Renal pelvis (tissue), 12 donors: ENCODE measurements at places on chromosomes 11 and 22.

DNA sequence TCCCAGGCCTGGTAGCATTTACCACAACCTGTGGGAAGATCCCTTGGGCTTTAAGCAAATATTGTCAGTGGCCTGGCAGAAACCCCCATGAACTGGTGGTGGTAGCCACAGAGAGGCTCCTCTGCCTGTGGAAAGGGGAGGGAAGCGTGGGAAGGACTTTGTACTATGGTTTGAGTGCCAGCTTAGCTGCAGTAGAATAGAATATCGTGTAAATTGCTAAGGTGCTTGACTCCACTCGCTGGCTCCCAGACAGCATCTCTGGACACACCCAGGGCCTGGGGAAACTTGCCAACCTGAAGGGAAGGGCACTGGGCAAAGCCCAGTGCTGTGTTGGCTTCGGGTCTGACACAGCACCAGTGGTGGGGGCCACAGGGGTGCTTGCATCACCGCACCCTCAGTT lies 52.6 kb downstream of the XRRA1 start:
- DNase-seq: no peak

GRCh38 chr11:128796270-128796669 lies 70.8 kb downstream of the KCNJ1 start:
- no peak for DNase-seq

- no peak for DNase-seq
Measured at GRCh38 chr11:35036639-35037038, 102.3 kb upstream of the CD44 start.

- DNase-seq: no peak
Measured at GRCh38 chr11:111531687-111532364, 8.7 kb upstream of the LAYN start.

DNA sequence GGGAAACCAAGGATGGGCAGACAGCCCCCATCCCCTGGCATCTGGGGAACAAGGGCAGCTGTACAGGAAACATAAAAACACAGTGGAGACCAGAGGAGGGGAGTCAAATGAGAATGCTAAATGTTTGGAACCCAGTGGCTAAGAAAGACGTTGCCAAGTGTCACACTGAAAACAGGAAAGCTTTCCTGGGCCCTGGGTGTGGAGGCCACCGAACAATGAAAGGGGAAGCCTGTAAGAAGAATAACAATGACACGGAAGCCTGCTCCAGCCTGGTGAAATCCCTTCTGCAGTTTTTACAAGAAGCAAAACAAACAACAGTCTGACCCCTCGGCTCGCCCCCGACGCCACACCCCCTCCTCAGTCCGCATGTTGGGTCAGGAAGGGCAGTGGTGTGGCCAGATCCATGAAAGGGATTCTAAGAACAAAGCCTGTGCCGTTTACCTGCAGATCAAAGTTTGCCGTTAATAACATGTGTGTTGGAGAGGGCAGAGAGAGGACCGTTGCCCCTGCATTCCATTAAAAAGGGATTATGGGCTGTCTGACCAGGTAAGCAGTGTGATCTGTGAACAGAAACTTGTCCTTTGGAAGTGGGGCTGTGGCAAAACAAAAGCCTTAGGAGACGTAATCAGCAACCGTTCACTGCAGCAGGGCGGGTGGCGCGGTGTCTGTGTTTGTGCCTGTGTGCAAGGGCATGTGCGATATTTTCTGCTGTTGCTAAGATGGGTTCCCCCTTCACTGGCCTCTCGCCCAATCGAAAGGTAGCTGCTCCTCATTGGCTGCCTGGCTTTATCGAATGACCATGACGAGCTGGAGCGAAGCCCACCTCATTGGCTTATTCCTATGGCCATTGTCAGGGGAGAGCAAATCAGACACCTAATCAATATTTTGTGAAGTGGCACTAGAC lies 113.7 kb upstream of the BLID start:
- DNase-seq: no peak

- DNase-seq: no peak
Measured at GRCh38 chr11:129453293-129453721, 77.7 kb downstream of the BARX2 start.

DNA sequence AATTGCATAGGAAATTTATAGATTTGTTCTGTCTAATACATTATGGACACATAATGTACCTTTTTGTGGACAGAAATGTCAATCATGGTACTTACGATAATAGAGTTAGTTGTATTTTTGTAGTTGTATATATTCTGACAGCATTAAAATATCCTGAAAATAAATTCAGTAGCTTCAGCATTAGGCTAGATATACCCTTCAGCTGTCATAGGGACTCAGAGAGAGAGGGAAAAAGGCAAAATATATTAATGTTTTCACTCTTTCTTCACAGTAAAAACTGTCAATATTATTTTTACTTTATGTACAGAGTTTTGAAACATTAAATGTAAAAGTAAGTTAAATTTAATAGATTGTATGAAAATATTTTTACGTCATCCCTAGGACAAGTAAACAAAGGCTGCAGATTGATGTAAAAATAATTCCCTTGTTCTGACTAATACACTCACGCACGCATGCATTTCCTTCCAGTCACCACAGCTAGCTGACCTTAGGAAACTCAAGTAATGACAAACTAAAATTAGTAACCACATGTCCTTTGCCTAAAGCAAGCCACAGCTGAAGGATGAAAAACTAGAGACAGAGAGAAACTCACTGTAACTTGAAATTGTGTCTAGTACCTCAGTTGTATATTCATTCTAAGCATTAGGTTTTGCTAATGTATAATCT lies 104.7 kb upstream of the CARD18 start:
- no peak for DNase-seq

- no peak for DNase-seq
Measured at GRCh38 chr11:110973401-110973980, 261.3 kb upstream of the ARHGAP20 start.

DNA sequence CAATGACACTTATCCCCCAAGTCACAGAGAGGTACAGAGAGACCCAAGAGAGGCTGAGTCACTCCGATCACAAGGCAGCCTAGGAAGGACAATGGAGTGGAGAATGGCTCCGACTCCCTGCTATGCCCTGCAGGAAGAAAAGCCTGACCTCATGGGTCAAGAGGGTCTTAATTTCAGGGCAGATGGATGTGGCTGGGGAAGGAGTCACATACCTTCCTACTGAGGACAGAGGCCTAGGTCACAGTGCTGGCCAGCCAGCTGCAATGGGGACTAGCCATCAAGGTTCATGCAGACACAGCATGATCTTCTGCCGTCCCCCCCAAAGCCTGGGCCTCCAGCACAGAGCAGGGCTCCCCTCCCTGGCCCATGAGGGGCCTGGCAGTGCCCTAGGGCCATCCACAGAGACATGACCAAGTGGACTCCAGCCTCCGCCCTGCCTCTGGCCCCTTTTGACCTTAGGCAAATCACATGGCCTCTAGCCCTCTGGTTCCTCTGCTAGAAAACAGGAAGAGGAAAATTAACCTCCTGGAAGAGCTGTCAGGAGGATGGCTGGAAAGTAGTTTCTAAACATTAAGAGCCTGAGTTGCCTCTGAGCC lies 1.8 kb downstream of the ARRB1 start:
- no peak for DNase-seq

- DNase-seq: no peak
Measured at GRCh38 chr11:5275369-5276110, 5.8 kb upstream of the HBE1 start.

- DNase-seq: no peak
Measured at GRCh38 chr11:43517518-43517917, 158.8 kb downstream of the TTC17 start.

DNA sequence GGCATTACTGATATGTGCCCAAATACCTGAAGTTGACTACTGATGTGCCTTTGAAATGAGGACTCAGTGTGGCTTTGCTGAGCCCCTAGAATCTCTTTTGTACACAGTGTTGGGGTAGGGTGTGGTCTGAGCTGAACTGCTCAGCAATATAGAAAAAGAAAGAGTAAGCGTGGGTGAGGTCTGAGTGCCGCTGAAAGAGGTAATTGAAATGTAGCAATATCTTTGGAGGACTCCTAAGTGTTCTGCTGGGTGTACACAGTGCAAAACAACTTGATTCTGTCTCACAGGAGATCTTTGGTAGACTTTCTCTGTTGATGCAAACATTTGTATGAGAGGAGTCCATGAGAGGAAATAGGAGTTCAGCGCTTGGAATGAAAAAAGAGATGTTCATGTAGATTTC lies 73.7 kb upstream of the PTPN5 start:
- DNase-seq: no peak

DNA sequence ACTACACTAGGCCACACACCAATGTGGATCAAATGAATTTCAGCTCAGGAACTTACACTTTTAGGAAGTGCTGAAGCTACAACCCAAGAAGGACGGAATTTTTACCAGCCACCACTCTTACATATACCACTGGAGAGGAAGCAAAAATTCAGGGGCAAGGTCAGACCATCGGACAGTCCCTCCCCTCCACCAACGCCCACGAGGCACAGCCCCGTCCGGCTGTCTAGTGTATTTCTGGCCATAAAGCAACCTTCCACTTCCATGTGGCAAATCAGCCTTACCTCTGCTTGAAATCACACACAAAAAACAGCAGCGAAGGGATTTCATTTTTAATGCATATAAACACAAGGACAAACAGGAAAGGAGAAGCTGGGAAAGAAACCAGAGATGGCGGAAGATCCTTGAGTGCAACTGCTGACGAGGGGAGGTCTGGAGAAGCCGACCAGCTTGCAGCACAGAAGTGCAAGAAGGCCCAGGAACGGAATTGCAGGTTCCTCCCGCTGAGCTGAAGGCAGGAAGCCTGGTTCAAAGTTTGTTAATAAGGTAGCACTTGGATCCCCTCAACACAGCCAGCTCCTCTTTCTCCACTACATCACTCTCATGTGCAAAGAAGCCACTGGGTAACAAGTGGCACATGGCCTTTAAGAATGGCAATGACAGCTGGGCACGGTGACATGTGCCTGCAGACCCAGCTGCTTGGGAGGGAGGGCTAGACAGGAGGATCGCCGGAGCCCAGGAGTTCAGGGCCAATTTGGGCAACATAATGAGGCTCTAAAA lies 71.5 kb downstream of the SHANK2 start:
- DNase-seq: no peak

DNA sequence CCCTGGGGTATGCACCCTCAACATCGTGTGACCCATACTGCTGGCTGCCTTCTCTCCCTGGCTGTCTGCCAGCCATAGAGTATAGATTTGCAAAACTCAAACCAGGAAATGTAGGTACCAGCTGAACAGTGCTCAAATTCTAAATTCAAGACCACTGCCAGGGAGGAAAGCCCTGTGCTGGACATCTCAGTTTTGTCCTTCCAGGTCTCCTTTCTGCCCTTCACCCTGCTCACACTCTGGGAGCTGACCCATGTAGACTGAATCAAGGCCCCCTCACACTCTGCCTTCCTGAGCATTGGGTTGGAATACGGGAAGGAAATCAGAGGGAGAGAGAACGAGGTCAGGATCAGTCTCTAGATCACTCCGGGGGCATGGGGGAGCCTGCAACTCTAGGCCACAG lies 12.4 kb upstream of the DRD2 start:
- DNase-seq: no peak

- DNase-seq: no peak
Measured at GRCh38 chr22:19656541-19657251, 57.6 kb upstream of the SEPTIN5 start.

GRCh38 chr11:116172156-116172555 lies 600.6 kb downstream of the BUD13 start:
- DNase-seq: no peak

DNA sequence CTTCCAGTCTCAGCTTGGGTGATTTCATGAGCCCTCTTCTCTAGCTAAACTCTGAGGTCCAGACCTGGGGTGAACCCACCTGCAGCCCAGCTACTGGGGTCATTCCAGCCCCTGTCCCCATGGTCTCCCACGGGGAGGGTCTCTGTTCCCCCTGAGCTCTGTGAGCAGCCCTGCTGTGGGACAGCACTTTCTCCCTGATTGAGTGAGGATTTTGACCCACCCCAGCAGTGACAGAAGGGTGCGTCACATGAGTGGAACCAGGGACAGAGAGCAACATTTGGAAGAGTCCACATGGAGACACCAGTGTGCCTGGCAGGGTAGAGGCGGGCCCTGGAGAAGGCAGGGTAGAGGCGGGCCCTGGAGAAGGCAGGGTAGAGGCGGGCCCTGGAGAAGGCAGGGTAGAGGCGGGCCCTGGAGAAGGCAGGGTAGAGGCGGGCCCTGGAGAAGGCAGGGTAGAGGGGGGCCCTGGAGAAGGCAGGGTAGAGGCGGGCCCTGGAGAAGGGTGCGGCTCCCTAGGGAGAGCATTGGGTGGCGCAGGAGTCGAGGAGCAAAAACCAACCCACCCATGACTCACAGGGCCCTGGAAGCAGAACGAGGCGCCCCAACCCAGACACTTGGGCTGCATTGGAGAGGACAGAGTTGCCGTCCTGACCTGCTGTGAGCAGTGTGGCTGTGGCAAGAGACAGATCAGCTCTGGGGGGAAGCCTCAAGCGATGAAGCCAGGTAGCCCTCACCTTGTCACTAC lies 227.7 kb upstream of the B3GAT1 start:
- no peak for DNase-seq
